Spleen (tissue), 13 donors: ENCODE measurements at places on chromosomes 2 and 18. TPM values are rescaled to one million over a fixed set of nuclear protein-coding genes. Genes with fewer than 3 reads are reported as not detected.
A peak's percentile ranks its signal among the peaks of the same experiment; 100 is the strongest.

The ATP8B1 gene
- 2.1 TPM for polyA plus RNA-seq

The CLEC4F gene
- 1.4 TPM for polyA plus RNA-seq

DNA sequence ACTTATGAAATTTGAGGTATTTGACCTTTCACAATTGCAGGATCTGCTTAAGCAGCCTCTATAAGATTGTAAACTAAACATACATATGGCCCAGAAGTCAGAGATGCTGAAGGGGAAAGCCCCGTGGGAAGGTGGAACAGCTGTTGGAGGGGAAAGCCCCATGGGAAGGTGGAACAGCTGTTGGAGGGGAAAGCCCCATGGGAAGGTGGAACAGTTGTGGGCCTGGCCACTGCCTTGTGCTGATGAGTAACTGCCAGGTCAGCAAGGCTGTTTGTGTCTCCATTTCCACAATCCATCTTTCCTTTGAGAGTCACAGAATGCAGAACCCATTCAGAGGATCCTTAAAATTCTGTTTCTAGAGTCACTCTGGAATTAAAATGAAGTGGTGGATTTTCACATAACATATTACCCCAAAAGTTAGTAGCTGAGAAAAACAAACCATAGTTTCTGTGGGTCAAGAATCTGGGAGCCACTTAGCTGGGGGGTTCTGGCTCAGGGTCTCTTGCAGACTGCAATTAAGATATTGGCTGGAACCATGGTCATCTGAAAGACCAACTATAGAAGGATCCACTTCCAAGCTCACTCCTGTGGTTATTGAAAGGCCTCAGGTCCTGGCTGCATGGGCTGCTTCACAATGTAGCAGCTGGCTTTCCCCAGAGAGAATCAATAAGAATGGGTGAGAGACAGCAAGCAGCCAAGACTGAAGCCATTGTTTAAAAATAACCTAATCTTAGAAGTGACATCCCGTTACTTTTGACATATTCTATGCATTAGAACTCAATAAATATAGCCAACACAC, 86.6 kb upstream of the CAVIN2 start:
- H3K27me3 ChIP-seq: no peaks in the 10 kb centered on the region
- no peaks in the 10 kb centered on the region for H3K36me3 ChIP-seq

- H3K4me1 ChIP-seq: no peaks in the 10 kb centered on the region
- DNase-seq: no peak
- no peak overlapping the region for H3K4me3 ChIP-seq
- no peak overlapping the region for H3K27ac ChIP-seq
- H3K27me3 ChIP-seq: no peaks in the 10 kb centered on the region
Observed at GRCh38 chr2:172013396-172013795, 13.6 kb downstream of the METAP1D start.

DNA sequence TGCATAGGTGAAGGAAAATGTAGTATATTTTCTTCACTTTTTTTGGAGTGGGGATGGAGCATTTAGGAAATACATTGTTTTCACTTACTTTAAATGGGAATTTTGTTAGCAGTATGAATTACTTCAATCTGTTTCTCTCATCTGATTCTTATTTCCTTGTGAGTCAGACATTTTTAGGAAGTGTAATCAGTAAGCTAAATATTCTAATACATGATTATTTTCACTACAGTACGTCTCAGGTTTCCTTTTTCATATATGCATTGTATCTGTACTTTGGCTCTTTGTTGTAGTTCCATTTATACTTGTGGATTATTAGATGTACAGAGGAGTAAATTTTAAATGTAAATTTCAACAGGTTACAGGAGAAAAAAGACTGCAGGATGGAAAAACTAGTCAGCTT, 27.9 kb downstream of the GPD2 start:
- peak overlapping the region; percentile 76 for H3K27ac ChIP-seq
- peaks cover 18% of the 10 kb centered on the region for H3K4me1 ChIP-seq
- no peak for DNase-seq
- no peaks in the 10 kb centered on the region for H3K36me3 ChIP-seq

- H3K27ac ChIP-seq: no peak overlapping the region
- H3K36me3 ChIP-seq: no peaks in the 10 kb centered on the region
- no peak overlapping the region for H3K4me3 ChIP-seq
- DNase-seq: no peak
Observed at GRCh38 chr18:78768656-78769501, 210.7 kb upstream of the SALL3 start.
